NCI-H2081 treated with DMSO at 0.1 percent for 48 hours (cell line): ENCODE measurements at places on chromosomes 2 and 18.

DNA sequence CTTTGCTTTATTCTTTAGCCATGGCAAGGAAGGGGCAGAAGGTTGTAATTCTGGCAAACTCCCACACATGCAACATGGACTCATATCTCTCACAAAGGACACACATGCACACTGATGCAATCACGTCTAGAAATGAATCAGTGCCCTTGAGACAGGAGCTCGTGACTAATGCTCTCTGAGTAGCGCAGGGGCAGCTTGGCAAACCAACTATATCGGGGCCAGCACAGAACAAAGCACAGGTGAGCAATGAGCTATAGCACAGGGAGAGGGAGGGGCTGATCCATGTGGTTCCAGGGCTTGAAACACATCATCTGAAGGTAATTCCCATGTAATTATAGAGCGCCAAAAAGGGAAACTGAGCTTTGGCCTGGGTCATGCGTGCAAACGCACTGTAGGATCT is 165.2 kb upstream of the KLF7 start:
- DNase-seq: no peak

GRCh38 chr2:109371481-109372170 is 242.1 kb downstream of the SEPTIN10 start:
- no peak for DNase-seq

DNA sequence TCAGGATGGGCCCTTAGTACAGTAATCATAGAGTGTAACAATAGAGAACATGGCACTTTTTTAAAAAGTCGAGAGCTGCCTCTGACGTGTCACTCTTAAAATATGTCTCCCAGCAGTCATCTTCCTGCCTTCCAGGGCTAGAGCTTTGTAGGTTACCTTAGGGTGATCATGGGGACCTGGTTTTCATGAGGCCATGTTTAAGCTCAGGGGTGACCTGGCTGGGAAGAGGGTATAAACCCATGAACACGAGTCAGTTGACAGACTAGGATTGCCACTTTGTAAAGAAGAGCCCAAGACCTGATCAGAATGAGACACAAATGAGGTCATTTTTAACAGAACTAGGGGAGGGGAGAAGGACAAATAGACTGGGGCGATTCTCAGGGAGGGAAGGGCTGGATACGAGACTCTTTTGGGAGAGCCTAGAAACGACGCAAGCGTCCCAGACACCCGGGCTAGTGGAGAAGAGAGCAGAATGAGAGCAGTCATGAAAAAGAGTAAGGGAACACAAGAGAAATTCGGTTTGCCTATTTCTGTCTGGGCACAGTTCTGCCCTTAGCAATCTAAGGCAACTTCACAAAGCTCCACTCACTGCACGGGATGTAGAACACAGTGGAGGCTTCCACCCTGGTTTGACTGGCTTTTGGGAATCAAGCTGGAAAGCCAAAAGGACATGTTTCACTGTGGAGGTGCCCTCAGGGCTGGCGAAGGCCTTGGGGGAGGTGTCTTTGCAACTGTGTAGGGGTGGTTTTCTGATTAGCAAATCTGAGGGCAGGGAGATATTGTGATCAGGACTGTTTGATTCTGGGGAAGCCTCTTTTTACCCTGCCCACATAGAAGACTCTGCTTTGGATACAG is 1.8 kb upstream of the RAB31 start:
- DNase-seq: no peak

- DNase-seq: no peak
Observed at GRCh38 chr2:204264085-204264553, 281.2 kb upstream of the PARD3B start.

DNA sequence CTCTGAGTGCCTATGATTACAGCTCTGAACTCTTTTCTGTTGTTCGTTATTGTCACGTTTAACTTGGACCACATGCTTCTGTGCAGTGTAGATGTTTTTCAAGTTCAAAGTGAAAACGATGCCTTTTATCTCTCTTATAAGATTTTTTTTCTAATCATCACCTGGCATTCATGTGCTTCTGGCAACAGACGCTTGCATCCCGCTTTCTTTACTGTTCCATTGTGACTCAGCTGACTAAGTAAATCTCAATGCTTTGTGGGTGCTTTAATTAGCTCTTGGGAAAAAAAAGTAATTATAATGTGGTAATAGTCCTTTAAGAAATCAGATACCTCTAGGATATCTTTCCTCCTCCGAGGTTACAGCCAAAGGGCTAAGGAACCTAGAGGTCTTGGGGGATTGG is 31.2 kb upstream of the RMP24 start:
- no peak for DNase-seq

DNA sequence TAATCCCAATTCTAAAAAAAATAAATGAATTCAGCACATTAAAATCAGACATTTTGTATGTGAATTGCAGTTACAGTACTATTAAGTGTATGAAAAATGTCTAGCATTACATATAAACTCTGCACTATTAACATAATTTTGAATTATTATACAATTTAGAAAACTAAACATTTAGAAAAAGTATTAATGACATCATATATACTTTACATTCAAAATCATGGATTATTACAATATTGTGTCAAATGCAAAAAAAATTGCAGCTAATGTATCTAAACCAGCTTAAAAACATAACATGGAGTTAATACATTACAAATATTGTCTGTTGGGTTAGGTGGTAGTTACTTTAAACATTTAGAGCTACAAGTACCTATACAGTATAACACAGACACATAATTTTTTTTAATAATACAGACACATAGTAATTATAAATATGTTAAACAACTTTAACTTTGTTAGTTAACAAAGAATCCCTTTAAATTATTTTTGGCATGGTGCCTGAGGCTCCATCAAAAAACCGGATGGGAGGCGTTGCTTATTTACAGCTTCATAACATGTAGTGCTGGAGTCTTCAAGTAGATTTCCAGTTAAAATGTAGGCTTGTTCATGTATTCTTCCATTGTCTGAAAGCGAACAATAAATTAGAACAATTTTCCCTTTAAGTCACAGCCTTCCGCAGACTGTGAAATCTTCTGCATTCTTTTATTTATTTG is 79.1 kb downstream of the AP1S3 start:
- no peak for DNase-seq

DNA sequence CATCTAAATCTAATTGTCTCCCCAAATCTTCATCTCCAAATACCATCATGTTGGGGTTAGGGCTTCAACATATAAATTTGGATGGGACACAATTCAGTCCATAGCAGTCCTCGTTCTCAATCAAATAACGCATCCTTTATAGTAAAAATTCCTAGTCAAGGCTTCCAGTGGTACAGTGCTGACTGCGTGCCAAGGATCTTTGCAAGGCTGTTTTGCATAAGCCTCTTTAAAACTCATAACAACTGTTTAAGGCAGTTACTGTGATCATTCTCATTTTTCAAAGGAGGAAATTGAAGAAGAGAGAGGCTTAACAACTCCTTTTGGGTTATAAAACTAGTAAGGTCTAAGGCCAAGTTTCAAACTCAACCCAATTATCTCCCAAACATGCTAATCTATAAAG is 666.9 kb downstream of the NYAP2 start:
- DNase-seq: no peak

DNA sequence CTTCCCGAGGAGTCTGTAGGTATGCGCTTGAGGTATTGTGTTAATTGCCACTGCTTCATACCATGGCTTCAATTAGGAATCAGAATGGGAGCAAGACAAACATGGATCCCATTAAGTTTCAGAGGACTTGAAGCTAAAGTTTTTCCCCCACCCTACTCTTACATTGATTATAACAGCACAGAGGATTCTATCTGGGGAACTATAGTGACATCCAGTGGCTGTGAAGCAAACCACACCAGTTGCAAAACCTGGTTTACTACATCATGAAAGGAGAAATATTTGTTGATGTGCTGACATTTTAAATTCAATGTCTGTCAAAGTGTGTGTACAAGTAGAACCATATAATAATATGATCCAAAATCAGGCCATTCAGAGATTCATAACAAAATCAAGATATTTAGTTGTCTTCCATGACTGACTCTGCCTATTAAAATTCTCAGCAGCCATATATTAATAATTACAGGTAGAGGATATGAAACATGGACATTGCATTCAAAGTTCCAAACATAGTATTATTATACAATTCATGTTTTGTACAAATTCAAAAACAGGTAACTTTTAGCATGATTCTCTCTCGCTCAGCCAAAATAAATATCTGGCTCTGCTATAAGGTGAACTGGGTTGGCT is 82.9 kb downstream of the GRB14 start:
- peak; percentile 4 for DNase-seq

- no peak for DNase-seq
Observed at GRCh38 chr2:71453404-71454220, at the start of gene DYSF. Gene DYSF (plus strand): TSS chr2:71453561.

DNA sequence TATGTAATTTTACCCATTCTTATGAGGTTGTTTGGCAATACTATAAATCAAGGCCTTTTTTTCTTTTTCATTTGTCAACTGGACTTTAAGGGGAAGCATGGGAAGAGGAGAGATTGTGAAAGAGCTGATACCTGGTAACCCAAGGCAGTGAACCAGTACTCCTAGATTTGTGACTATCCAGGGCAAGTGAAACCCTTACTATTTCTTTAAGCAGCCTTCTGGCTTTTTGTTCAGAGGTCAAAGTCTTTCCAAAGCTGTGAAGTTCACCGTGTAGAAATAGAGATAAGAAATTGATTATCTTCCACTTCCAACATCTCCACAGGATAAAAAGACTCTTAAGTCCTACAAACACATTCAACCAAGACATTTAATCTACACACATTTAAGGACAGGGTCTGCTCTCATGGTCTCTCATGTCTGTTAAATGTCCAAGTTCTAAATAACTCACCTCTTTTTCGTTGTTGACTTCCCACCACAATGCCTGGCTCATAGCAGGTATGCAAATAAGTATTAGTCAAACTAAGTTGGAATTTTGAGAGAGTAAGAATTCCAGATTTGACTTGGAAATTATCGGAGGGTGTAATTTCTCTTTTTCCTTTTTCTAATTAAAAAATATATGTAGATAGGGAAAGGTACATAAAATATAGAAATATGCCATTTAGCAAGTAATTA is 485.8 kb downstream of the STK39 start:
- DNase-seq: no peak

GRCh38 chr2:190607014-190607597 is 41.8 kb upstream of the NAB1 start:
- no peak for DNase-seq
